ENCODE measurements at places on chromosomes 5 and 9.
A peak's percentile ranks its signal among the peaks of the same experiment; 100 is the strongest.

- no peak for DNase-seq
These were observed 23.9 kb downstream of the CLINT1 start for GRCh38 chr5:157835041-157835440.

- no peak for DNase-seq
These were observed 458.6 kb downstream of the ZSWIM6 start for GRCh38 chr5:61790678-61791077.

DNA sequence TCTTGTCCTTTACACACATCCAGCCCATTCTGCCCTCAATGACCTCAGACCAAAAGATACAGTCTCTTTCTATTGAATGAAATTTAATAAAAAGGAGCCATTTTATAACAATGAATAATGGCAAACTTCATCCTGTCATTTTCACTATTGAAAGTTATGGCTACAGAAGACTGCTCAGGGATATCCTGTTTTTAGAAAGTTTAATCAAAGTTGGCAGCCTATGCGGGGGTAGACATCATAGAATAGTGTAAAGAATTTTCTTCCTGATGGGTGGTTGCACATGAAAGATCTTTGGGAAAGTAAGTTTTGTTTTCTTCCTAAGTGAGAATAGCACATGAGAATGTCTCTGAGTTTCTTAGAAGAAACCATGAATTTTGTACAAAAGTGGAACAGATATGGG is 670.4 kb upstream of the CDH6 start:
- no peak for DNase-seq

- no peak for DNase-seq
These were observed 108.2 kb upstream of the VCAN start for GRCh38 chr5:83363111-83363885.

GRCh38 chr9:73869264-73869663 is 627.9 kb upstream of the RORB start:
- no peak for DNase-seq

DNA sequence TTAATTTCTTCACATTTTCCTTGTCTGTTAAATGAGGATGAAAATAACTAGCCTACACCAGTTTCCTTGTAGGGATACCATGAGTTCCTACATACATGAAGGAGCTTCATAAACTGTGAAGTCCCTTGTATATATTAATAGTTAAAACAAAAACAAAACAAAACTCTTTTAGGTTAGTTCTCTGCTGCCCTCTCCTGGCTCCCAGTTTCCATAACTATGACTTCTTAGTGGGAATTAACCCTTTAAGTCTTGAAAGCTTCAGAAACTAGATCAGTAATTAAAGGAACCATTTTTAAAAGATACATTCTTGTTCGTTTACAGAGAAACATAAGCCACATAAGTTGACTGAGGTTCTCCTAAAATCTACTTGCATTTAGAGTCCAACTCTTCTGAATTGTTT is 500.0 kb upstream of the C9orf72 start:
- DNase-seq = peak; percentile 7

DNA sequence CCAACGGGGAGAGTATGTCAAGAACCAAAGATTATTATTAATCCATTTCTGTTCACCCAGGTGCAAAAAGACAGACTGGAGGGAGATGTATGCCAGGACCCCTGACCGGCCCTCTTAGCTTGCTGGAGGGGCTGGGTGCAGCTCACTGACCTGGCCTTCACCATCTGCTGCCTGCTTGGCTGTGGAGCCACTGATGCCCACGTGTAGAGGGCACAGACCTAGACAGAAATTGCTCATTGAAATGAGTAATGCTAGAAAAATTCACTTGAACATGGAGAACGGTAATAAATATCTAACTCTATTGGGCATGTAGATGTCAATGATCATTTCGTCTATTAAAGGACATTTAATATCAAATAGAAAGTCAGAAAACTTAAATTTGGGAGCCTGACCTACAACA is 58.8 kb upstream of the ERCC6L2 start:
- DNase-seq = no peak

DNA sequence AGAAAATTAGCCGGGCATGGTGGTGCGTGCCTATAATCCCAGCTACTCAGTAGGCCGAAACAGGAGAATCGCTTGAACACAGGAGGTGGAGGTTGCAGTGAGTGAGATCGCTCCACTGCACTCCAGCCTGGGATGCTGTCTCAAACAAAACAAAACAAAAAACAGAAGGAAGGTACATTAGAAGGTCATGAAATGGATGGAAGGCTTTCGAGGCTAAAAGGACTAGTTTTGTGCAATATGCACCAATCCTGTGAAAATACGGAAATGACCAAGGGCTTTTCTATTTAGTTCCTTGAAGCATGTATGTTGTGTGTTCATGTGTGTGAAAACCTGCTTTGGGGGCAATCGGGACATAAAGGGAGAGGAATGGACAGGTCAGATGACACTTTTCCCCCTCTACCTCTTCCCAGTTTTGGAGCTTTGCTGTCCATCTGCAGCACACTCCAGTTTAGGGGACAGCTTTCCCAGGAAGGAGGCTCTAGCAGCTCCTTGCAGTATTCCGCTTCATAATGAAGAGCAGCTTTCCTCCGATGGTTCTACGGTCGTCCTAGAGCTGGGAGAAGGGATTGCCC is 15.0 kb downstream of the SPRY4 start:
- DNase-seq = no peak

GRCh38 chr5:132052520-132052919 is 7.9 kb upstream of the IL3 start:
- no peak for DNase-seq

DNA sequence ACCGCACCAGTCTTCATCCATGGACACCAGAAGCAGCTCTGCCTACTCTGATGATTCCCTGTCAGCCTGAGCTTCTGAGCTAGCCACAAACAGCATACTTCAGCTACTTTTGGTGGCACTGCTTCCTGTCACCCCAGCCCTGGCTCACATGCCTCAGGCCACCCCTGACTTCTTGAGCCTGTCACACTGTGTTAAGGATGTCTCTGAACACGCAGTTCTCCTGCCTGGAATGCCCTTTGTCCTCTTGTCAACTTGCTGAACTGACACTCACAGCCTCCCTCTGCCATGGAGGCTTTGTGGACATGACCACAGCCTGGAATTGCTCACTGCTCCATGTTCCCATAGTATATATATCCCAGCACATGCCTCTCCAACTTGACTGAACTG is 7.2 kb downstream of the MACROH2A1 start:
- no peak for DNase-seq

- DNase-seq = no peak
These were observed 510.4 kb downstream of the PSAT1 start for GRCh38 chr9:78807286-78807685.

DNA sequence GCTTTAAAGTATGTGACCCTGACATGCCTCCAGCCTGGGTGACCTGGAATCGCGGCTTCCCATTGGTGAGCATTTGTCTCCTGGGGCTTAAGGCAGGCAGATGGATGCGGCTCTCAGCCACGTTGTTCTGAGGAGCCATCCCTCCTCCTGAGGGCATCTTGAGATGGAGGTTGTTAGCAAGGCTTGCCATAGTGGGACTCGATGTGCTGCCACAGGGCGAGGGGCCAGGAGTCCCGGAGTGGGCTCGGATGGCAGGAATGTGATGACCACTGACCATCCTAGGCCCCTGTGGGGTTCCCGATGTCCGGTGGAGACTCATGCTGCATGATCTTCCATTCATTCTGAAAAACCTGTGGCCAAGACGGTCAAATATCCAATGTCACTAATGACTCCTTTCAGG is 13.8 kb downstream of the GLIS3 start:
- no peak for DNase-seq

- DNase-seq = no peak
These were observed 30.7 kb downstream of the GRIN3A start for GRCh38 chr9:101707721-101708120.

GRCh38 chr5:106862450-106863193 is 808.1 kb downstream of the EFNA5 start:
- DNase-seq = no peak

GRCh38 chr5:91266184-91266705 is 116.9 kb downstream of the ARRDC3 start:
- no peak for DNase-seq

GRCh38 chr9:117334101-117334500 is 80.8 kb downstream of the ASTN2 start:
- peak; percentile 58 for DNase-seq

DNA sequence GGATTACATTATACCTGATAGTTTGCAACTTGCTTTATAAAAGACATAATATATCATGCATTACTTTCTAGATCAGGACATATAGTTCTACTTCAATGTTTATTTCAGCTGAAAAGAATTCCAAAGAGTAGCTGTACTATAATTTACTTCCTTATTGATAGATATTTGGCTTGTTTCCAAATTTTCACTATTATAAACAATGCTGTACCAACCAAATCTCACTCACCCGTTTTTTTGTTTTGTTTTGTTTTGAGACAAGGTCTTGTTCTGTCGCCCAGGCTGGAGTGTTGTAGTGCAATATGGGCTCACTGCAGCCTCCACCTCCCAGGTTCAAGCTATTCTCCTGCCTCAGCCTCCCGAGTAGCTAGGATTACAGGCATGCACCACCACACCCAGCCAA is 132.7 kb downstream of the GNAQ start:
- DNase-seq = no peak
